ENCODE measurements at places on chromosomes 13 and 19.

DNA sequence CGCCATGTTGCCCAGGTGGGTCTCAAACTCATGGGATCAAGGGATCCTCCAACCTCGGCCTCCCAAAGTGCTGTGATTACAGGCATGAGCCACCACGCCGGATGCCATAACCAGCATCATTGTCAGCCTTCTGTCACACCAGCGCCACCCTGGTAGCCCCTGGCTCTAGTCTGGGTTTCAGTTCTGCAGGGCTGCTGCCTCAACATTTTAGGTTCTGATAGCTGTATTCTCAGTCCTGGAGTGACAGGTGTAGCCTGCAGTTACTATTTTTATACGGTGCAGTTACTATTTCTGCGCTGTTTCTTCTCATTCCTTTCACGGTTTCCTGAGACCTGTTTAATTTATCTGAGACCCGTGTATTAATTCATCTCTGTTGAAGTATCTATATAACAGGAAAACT, 57.1 kb downstream of the TRPM4 start:
- DNase-seq, result no peak

- DNase-seq, result no peak
These were observed 737 bp downstream of the XRCC1 start for GRCh38 chr19:43574424-43575155.

DNA sequence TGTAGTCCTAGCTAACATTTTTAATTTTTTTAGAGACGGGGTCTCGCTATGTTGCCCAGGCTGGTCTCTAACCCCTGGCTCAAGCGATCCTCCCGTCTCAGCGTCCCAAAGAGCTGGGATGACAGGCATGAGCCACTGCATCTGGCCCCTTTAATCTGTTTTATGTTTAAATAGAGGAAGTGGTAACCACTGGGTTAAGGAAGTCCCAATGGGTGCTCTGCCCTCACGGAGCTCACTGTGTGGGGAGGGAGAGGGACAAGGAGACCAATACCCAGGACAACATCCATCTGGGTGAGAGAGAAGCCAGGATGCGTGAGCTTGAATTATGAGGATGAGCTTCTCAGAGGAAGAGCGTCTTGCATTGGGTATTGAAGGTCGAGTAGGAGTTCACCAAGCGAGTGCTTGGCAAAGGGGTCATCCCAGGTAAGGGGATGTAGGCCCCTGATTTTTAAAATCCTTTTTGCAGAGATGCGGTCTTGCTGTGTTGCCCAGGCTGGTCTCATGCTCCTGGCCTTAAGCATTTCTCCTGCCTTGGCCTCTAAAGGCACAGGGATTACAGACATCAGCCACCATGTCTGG, 13.8 kb downstream of the YJU2 start:
- DNase-seq, result no peak

- DNase-seq, result no peak
These were observed 72.1 kb downstream of the LHFPL6 start for GRCh38 chr13:39530916-39531315.

GRCh38 chr19:40228863-40229262, 2.4 kb upstream of the CCNP start:
- no peak for DNase-seq

- no peak for DNase-seq
These were observed 67.3 kb downstream of the TRPM4 start for GRCh38 chr19:49224879-49225278.

GRCh38 chr13:34637636-34638035, 304.4 kb upstream of the NBEA start:
- no peak for DNase-seq

DNA sequence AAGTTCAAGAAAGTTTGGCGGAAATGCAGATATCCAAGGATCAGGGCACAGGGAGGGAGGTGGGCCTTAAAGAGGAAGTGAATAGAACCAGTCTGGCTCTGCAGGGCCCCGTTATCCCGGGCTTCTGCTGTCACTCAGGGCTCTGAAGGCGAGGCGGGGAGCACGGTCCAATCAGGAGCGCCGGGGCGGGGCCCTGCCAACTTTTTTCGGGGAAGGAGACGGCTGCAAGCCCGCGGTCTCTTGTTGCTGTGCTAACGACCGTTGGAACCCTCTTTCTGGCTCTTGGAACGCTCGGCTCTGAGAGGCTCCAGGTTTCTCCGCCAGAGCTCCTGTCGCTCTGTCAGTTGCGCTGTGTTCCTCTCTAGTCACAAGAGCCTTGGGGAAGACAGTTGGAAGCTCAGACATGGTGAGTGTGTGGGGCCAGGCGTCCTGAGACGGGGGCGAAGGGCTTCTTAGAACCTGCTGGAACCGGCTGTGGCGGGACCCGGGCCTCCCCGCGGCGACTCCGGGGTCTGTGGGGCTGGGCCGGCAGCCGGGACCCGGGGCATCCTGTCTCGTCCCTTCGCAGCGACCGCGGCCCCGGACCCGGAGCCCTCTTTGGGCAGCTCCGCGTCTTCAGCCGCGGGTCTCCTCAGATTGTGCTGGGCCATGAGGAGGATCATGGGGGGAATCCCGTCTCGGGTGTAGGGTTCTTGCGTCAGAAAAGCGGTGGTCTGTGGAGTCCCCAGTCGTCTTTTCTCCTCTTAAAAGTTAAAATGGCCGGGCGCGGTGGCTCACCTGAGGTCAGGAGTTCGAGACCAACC, 27.7 kb downstream of the ZNF844 start:
- peak; percentile 76 for DNase-seq

- DNase-seq, result no peak
These were observed 22.2 kb upstream of the SIAH3 start for GRCh38 chr13:45873491-45874325.

- no peak for DNase-seq
These were observed 6.7 kb upstream of the MADCAM1 start for GRCh38 chr19:489418-490196.

DNA sequence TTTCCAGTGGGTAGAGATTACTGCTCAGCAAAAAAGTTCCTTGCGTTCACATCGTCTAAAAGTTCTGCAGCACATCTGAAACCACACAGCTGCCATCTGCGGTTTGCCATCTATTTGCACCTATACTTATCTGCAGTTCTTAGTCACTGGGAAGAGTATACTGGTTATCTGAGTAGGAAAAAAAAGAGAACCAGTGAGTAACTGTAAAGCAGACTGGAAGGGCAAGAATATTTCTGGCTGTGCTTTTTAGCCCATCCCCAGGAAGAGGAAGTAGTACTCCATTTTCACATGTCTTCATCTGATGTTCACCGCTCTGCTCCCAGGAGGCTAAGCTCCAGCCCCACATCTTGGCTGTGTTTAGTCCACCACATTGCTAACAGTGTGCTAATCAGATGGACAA, 35.6 kb downstream of the EFNB2 start:
- no peak for DNase-seq

DNA sequence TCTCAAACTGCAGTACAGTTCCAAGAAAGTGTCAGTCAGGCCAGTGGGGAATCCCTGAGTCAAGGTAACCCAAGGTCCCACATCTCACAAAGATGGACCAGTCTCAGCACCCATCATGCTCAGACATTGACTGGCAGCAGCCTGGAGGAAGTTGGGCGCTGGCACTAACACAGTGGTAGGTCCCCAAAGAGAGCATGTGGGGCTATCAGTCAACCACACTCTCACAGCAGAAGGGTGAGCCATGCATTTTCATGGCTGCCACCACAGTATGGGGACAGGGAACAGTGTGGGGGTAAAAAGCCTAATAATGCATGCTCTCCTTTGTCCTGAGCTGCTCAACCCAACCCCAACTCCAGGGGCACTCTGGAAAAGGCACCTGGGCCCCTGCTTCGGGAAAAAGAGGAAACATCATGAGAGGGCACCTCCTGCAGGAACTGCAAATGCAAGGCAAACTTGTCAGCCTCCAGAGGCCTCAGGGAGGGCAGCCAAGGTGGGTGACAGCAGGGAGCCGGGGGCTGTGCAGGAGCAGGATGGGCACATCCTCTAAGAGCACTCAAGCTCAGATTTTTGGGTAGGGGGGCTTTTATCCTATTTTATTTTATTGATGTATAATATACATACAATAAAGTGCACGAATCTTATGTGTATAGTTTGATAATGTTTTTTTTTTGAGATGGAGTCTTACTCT, 9.5 kb upstream of the PLEKHF1 start:
- no peak for DNase-seq

DNA sequence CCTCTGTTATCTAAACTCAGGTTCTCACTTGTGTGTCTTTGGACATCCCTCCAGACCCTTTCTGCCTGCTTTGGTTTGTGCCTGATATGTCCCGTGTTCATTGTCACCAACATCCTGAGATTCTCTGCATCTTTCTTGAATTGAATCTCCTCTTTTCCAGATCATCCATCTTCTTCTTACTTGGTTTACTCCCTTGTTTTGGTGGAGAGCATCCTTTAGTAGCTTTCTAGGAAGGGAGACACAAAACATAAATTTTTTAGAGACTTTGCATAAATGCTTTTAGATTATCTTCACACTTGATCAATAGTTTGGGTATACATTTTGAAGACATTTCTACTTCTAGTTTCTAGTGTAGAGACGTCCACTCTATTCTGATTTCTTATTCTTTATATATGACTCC, 61.7 kb downstream of the TDRD12 start:
- DNase-seq, result no peak

DNA sequence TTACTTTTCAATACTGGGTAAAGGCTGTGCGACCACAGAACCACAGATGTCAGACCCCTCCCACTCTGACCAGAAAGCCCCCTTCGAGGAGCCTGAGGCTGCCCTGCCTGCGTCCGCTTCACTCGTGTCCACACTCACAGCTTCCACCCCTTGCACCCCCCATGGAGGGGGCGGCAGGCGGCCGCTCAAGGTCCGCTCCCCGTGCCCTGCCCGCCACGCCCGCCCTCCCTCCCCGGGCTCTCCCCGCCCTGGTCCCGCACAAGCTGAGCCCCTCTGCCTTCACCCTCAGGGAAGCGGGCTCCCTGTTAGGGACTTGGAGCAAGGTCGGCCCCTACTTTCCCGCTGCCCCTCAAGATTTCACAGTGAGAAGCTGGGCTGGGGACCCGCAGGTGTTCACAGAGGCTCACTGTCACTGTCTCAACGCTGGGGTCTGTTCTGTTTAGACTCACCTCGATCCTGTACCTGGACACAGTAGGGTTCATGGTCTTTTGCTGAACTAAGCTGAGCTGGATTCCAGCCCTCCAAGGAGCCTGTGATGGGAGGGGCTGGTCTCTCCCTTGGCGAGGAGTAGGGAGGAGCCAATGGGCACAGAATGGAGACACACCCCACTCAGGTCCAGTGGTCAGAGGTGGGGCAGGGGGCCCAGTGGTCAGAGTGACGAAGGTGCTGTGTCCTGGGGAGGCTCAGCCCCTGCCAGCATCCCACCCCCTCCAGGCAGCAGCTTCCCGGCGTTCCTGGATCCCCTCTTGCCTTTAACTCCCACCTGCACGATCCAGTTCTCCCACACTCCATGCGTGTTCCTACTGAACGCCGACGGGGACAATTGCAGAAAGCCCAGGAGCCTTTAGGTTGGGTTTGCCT, 69.5 kb downstream of the SPACA7 start:
- DNase-seq, result no peak

- DNase-seq, result peak; percentile 96
These were observed 4.2 kb upstream of the SPACA6 start for GRCh38 chr19:51688671-51689571.

DNA sequence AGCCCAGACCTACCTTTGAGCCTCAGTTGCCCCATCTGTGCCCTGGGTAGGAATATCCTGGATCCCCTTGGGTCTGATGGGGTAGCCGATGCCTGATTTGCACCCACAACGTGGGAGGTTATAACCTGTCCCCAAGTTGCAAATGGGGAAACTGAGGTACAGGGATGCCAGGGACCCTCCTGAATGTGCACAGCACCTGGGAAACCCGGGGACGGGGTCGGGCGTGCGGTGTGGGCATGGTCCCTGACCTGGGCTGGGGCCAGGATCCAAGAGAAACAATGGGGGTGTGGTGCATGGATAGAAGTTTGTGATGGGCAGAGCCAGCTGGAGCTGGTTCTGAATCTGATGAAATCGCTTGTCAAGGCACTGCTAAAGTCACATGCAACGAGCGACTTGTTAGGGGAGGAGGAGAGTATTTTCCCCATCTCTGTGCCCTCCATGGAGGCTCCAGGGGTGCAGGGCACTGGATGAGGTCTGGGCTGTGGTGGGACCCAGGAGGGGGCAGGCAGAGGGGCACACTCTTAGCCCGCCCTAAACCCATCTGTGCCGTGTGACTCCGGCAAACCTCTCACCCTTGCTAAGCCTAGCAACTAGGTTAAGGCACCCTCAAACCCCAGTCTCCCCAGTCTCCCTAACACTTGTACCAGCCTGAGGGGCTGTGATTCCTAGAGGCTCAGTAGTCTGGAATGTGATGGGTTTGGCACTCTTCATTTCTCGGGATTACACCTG, 749 bp downstream of the GDF15 start:
- DNase-seq, result no peak

- DNase-seq, result no peak
These were observed 21.8 kb downstream of the SACS start for GRCh38 chr13:23411706-23412105.

DNA sequence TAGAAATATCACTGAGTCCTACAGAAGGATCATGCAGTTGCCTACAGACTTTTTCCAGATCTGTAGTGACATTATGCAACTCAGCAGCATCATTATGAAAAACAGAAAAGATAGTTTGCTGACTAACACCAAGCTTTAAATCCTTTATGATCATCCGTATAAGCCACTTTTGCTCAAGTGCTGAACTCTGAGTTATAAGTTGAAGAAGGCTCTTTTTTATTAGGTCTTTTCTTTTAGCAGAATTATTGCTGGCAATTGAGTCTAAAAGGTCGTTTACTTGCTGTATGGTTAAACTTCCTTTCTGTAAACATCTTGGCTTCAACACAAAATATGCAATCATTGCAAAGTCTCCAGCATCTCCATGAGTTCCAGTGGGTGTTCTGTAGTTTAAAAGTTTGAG, 4.8 kb downstream of the LIG4 start:
- no peak for DNase-seq

GRCh38 chr13:85993567-85993966, 194.3 kb upstream of the SLITRK6 start:
- DNase-seq, result no peak

GRCh38 chr19:44401139-44402115, at the start of gene ZNF285:
ZNF285 (minus strand) TSS chr19:44401608; CDS start chr19:44397213, 4,395 bp downstream.
- DNase-seq, result peak; percentile 86

DNA sequence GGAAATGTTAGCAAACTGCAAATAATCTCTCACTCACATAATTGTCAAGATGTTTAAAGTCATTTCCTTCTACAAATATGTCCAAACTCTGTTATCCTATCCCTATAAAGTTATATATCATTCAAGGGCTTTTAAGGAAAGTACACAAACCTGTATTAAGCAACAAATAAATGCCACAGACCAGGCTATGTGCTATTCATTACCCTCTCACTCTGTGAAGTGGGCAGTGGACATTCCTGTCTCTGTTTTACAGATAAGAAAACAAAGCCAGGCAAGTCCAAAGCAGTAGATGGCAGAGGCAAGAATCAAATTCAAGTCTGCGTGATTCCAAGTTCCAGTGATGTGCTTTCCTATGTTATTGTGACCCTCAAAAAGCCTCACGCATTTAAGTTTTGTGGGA, 140.6 kb downstream of the LHFPL6 start:
- no peak for DNase-seq

- DNase-seq, result no peak
These were observed 5.7 kb downstream of the OPA3 start for GRCh38 chr19:45578861-45579260.

GRCh38 chr13:95317039-95317989, 16.1 kb upstream of the ABCC4 start:
- DNase-seq, result peak; percentile 49

Measured in uterus (tissue), 4 donors.